Stimulated activated CD4-positive, alpha-beta T cell treated with anti-CD3 and anti-CD28 coated beads, Interleukin-15, amount 100 ng/mL, for 1 hour (primary cell): ENCODE measurements at places on chromosomes 1 and 21.

DNA sequence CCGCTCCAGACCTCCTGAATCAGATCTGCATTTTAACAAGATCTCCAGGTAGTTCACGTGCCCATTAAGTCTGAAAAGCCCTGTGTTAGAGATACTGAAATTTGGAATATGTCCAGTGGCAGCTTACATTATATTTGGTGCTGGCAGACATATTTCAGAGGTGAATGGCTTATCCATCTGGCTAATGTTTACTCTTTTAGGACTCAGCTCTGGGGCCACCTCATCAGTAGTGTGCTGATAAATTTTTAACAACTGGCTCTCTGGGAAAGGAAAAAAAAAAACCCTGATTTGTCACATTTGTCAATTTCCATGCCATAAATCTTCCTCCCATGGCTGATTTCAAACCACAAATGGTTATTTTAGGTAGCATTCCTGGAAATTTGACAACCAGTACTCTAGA is 25.3 kb upstream of the SYT6 start:
- no peak for DNase-seq

GRCh38 chr1:107525145-107525544 is 384.3 kb downstream of the NTNG1 start:
- no peak for DNase-seq

- DNase-seq: no peak
Measured at GRCh38 chr21:41163091-41163490, 4.9 kb upstream of the BACE2 start.

- DNase-seq: no peak
Measured at GRCh38 chr1:219990782-219991510, 55.4 kb downstream of the EPRS1 start.

DNA sequence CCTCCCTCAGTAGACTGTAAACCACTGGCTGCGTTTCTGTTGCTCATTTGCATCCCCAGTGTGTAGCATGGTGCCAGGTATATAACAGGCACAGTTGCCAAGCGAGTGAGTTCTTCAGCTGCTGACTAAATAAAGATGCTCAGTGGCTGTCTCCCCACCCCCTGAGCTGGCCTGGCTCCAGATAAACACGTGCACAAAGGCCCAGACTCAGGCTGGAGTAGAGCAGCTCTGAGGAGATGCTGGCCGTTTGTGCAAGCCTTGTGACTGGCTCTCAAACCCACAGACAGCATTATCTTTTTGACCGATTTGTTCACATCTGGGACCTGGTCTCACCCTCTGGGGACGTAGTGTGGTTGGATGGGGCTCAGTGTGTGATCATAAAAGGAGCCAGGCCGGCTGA is 7.1 kb downstream of the CHRNB2 start:
- DNase-seq: no peak

DNA sequence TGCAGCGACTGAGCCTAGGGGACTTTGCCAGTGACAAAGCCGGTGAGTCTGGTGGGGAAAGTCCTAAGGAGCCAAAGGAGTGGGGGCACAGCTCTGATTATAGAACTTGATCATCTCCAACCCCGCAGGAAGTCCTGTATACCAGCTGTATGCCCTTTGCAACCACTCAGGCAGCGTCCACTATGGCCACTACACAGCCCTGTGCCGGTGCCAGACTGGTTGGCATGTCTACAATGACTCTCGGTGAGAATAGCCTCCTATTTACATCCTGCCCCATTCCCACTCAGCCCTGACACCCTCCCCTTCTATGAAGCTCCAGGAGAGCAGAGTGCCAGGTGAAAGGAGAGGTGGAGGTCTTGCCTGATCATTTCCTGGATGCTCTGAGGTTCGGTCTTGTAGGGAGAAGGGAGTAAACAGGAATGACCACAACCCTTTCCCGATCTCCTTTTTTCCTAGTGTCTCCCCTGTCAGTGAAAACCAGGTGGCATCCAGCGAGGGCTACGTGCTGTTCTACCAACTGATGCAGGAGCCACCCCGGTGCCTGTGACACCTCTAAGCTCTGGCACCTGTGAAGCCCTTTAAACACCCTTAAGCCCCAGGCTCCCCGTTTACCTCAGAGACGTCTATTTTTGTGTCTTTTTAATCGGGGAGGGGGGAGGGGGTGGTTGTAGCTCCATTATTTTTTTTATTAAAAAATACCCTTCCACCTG is 1.2 kb upstream of the PPOX start:
- no peak for DNase-seq
